ENCODE measurements at places on chromosomes 2 and 18.

GRCh38 chr2:172849519-172850217 lies 114.0 kb downstream of the RAPGEF4 start:
- no peak for DNase-seq

DNA sequence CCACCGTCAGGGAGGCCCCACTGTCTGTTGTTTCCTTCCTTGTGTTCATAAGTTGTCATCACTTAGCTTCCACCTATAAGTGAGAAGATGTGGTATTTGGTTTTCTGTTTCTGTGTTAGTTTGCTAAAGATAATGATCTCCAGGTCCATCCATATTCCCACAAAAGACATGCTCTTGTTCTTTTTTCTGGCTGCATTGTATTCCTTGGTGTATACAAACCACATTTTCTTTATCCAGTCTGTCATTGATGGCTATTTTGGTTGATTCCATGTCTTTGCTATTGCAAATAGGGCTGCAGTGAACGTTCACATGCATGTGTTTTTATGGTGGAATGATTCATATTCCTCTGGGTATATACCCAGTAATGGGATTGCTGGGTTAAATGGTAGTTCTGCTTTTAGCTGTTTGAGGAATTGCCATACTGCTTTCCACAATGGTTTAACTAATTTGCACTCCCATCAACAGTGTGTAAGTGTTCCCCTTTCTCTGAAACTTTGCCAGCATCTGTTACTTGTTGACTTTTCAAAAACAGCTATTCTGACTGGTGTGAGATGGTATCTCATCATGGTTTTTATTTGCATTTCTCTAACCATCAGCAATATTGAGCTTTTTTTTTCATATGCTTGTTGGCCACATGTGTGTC lies 156.6 kb upstream of the NOSTRIN start:
- DNase-seq, result no peak

DNA sequence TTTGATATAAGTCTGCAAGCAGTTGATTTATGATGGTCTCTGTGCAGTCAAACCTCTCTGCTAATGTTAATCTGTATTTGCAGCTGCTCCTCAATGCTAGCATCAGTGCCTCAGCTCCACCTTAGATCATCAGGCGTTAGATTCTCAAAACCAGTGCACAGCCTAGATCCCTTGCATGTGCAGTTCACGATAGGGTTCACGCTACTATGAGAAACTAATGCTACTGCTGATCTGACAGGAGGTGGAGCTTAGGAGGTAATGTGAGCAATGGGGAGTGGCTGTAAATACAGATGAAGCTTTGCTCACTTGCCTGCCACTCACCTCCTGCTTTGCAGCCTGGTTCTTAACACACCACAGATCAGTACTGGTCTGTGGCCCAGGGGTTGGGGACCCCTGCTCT lies 18.4 kb downstream of the RBKS start:
- no peak for DNase-seq

- no peak for DNase-seq
Observed at GRCh38 chr2:46095830-46096229, 201.4 kb upstream of the EPAS1 start.

GRCh38 chr2:219991116-219991515 lies 363.7 kb downstream of the SLC4A3 start:
- DNase-seq, result no peak

GRCh38 chr2:33681364-33681757 lies 82.3 kb upstream of the FAM98A start:
- no peak for DNase-seq

DNA sequence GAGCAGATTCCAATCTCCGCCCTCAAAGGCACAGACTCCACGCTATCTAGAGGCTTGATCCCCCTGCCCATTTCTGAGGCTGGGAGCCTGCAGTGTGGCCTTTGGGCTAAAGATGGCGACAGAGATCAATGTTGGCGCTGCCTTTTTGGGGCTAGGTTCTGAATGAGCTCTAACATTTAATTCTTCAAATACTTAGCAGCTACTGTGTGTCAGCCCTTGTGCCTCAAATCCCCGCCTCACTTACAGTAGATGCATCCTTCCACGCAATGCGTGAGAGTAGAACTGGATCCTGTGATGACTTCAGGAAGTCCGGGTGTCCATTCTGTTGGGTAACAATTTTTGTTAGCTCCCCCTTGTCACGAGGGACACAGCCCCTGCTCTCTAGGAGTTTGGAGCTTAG lies 12.4 kb downstream of the IL1F10 start:
- DNase-seq, result peak; percentile 1

GRCh38 chr2:221816566-221816965 lies 244.5 kb upstream of the EPHA4 start:
- DNase-seq, result no peak

GRCh38 chr2:191885098-191885497 lies 38.2 kb upstream of the CAVIN2 start:
- DNase-seq, result no peak

GRCh38 chr18:4450065-4450658 lies 4.9 kb downstream of the DLGAP1 start:
- DNase-seq, result no peak

DNA sequence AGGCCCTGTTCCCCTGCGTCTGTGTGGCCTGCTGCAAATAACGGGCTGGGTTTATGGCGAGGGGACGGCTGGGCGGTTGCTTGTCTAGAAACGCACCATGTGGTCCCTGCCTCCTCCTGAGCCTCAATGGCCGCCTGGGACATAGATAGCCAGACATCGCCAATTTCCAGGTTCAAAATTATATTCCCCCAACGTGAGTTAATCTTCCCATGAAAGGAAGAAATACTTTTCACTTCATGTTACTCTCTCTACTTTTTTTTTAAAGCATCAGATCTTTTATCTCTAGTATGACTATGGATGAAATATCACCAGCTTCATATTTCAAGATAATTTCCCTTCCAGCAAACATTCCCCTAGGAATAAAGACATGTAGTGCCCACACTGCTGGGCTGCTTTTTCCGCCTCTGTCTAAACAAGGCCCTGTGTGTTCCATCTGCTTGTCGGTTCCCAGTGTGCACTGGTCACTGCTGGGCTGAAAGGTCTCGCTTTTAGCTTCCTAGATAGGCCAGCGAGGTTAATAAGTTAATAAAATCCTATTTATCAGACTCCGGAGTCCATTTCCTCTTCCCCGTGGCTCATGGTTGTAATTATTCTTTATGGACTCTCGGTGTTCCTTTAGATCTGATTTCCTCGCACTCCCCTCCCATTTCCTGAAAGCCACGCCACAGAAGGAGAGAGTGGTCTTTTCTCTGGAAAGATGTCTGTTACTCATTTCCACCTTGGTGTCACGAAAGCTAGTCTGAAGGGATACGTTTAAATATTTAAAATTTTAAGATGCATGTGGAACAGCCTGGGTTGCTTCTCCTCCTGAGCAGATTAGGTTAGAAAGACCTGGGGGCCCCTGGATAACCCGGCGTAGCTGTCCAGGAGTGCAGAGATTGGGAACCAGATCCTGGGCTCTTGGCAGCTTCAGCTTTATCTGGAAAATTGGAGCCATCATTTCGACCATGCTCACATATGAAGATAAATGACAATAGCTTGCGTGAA lies 196.6 kb upstream of the COPS8 start:
- DNase-seq, result no peak

DNA sequence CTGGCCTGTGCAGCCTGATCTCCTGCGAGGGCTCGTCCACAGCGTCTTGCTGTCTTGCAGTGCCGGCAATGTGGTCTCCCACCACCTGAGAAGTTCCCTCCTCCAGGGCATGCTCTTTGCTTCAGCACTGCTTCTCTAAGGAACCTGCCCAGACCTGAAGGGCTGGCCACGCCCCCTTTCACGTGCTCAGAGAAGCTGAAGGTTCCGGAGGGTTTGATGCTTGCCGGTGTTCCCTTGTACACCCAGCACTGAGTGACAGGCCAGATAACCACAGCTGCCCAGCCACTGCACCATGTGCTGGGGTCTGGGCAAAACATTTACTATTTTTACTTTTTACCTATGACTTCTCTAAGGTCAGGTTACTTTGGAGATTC lies 1.7 kb upstream of the POLR2D start:
- DNase-seq, result no peak

GRCh38 chr18:75818383-75818782 lies 390.9 kb upstream of the SMIM21 start:
- no peak for DNase-seq

DNA sequence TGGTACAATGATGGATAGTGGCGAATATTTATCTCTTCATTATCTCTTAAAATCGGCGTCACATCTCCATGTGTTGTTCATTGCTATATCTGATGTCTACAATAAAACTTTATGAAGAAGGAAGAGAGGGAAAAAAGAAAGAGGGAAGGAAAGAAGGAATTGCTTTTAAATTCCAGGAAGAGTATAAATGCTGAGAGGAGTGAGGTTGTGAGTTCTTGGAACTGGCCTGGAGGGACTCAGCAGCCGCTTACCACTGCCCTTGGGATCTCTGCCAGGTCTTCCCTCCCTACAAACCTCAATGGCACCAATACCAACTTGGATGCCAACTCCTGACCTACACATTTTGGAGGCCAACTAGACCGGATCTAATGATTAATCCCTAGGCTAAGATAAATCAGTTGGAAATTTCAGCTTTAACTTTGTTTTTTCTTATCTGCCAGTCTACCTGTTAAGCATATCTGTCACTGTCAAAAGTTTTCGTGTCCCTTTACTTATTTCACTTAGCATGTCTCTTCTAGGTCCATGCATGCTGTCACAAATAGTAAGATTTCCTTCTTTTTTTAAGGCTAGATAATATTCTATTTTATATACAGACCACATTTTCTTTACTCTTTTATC lies 9.8 kb downstream of the SCN9A start:
- DNase-seq, result no peak

GRCh38 chr2:69652206-69652605 lies 8.7 kb upstream of the AAK1 start:
- DNase-seq, result no peak

Measured in NCI-H748 treated with DMSO at 0.1 percent for 48 hours (cell line).